Activated CD8-positive, alpha-beta memory T cell treated with anti-CD3 and anti-CD28 coated beads for 24 hours (primary cell): ENCODE measurements at places on chromosomes 3 and 15.
A peak's percentile ranks its signal among the peaks of the same experiment; 100 is the strongest.

- DNase-seq: no peak
Measured at GRCh38 chr3:108054935-108055334, 35.9 kb downstream of the CD47 start.

- no peak for DNase-seq
Measured at GRCh38 chr15:76162784-76163456, 103.1 kb downstream of the TMEM266 start.

- DNase-seq: no peak
Measured at GRCh38 chr3:12444582-12445471, 39.5 kb upstream of the TSEN2 start.

DNA sequence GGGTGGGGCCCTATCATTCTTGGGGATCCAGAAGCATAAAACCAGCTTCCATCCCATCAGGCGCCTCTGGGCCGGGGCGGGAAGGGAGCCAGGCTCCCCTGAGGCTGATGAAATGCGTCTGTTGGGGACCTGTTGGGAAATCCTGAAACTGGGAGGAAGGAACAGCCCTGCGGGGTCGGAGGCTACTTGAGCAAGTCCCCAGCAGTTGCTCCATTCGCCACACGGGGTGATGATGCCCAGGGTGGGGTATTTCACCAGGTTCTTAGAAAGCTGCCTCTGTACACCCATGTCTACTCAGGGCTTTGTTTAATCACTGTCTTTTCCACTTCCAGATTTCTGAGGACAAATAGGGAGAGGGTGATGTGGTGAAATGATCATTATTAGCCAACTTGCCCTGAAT is 25.4 kb upstream of the TSEN2 start:
- DNase-seq: no peak

GRCh38 chr15:69763831-69764230 is 311.2 kb downstream of the RPLP1 start:
- DNase-seq: no peak

DNA sequence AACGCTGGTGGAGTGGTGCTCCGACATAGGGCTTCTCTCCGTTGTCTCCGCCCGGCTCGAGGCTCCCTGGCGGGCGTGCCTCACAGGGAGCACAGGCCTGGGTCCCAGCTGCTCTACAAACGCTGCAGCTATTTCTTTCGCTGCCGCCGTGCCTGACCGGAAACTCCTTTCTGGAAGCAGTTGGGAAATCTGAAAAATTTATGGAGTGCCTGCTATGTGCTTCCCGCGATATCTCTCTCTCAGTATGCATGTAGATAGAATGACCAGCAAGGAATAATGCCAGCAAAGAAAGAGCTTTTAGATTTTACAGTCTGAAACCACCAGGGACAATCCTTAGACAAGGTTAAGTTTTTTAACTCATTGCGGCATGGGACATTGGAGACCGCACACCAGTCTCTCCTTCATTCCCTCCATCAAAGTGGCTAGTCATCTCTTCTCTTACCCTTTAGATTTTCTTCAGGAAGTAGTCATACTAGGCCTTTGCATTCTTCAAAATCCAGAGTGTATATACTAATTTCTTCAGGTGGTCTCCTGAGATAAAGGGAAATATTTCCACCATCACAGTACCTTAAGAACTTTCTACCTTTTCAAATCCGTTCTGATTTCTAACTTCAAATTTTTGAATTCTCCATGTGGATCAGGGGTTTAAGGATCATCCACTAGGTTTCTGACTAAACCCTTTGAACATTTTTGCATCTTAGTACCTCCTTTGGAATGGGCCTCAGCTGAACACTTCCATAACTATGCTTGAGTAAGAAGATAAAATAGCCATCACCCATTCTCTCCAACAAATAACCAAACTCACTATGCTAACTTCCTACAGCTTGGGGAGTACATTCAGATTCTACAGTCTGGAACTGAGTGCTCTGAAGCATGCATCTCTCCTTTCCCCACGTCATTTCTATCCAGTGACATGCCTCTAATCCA is 1.1 kb upstream of the NPHP3 start:
- no peak for DNase-seq

DNA sequence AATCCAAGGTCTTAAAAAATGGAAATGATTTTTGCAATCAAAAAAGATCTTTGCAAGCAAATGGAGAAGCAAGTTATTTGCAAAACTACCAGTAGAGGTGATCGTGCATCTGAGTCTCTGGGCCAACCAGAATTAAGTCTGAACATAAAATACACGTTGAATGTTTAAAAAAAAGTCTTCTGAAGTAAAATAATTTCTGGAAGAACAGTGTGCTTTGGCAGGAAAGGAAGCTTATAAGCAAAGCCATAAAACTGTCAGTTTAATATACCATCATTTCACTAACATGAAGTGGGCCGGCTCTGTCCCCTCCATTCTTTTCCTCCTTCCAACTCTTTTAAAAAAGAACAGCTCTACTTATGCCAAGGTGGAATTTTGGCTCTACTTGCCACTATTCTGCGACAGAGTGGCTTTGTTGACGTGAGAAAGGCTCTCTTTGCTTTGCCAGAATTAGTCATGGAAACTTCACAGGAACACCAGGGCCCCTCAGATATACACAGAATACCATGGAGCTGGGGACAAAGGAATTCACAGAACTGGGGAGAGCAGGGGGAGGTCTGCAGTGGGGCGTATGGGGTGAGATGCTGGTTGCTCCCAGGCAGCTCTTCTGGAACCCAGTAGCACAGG is 29.8 kb downstream of the FSTL1 start:
- DNase-seq: no peak

DNA sequence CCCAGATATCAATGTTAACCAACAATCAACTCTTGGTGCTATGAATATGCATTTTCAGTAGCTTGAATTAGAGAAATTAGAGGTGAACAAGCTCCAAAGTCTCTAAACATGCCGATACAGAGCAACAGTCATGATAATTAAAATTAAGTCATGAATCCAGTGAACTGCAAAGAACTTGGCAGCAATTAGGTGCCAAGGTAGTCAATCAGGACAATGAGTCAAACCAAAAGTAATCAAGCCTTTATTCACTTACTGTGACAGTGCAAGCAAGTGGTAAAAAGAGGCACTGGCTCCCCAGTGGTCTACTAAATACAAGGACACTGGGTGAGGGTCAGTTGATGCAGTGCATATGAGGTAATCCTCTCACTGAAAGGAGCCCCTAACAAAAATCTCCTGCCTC is 1.8 kb downstream of the ZNF770 start:
- DNase-seq: no peak

- DNase-seq: no peak
Measured at GRCh38 chr3:38458796-38459498, 5.3 kb downstream of the ACVR2B start.

DNA sequence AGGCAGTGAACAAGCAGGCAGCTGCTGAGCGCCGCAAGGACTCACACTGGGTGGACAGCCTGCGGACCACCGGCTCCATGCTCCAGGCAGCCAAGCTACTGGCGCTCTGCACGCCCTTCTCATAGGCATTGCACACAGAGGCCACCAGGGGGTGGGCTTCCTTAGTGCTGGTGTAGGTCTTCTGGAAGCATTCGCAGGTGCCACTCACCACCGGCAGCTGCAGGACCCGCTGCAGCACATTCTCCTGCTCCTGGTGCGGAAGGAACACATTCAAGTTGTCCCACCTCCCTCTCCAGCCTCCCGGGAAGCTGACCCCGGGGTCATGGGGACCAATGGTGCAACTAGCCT is 6.0 kb downstream of the PLIN1 start:
- DNase-seq: no peak

DNA sequence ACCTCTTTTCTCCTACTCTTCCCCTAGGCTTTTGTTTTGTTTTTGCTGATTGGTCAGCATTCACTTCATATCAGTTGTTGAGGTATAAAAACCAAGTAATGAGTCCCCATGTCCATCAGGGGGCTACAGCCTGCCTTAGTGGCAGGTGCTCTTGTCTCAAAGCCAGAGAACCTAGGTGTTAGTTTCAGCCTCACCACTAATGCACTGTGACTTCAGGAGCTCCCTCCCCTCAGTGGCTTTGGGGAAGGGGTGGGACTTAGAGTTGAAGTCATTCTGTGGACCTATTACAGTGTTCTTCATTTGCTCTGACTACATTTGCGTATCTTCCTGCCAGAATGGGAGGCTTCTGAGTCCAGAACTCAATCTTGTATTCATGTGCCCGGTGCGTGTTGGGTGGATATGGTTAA is 41.6 kb downstream of the NR2C2 start:
- no peak for DNase-seq

DNA sequence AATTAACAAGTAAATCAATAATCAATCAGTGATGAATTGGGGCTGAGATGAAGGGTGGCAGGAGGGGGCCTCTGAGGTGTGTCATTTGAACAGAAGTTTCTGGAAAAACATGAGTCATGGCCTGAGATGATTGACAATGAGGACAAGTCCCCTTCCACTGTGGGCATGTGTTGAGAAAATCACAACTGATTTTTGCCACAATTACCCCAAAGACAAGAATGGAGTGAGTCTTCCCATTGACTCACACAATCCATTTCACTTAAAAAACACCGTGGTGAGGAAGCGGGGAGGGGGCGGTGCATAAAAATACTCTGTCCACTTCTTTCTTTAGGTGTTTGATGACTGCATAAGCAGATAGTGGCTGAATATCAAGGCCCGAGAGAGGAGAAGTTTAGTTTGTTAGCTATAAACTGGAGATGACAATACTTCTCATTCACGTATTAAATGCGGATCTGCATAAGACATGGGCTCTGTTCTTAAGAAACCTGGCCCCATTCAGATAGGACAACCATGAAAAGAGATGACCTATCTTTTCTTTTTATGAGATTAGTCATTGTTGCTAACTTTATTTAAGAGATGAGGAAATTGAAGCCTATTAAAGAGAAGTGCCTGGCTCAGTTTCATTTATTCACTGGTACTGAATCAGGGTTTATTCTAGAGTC is 34.7 kb downstream of the SHC4 start:
- DNase-seq: no peak

DNA sequence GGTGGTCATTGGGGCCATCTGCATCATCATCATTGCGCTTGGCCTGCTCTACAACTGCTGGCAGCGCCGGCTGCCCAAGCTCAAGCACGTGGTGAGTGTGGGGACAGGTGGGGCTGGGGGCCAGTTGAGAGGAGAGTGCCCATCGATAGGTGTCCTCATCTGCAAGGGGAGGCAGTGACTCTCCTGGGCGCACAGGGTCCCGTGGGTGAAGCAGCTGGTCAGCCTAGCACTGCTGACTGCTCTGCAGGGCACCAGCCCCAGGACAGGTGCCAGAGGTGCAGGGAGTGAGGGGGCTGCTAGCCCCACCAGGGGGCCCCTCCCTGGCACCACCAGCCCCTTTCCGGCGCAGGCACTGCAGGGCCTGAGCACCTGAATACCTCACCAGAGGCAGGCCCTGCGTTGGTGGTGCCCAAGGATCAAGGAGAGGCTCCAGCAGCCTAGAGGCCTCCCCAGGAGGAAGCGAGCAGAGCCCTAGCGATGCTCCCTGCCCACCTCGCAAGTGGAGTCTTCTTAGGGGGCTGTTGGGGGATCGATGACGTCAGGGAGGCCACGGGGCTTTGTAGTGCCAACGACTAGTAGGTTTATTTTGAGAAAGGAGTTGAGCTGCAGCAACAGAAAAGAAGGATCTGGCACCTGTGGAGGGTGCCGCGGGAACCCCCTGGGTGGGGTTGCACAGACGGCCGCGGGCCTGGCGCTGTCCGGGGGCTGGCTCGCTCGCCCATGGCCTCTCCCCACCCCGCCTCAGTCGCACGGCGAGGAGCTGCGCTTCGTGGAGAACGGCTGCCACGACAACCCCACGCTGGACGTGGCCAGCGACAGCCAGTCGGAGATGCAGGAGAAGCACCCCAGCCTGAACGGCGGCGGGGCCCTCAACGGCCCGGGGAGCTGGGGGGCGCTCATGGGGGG is 976 bp upstream of the ABTB1 start:
- peak; percentile 82 for DNase-seq

- no peak for DNase-seq
Measured at GRCh38 chr15:38894243-38894948, 329.8 kb upstream of the RASGRP1 start.

DNA sequence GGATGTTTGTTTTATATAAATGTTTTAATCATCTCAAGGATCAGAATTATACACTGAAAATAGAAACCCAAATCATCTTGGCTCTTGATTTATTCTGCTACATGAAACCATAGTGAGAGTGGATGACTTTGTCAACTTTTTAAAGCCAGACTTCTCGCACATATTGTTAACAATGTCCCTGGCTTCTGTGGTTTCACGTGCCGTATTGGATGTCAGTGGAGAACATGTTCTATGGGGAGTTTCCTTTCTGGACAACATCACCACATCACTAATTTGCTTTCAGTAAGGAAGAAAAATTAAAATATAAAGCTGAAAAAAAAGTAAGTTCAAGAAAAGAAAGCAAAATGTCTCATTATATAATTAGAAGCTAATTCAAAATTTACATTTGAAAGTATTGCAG is 297.1 kb upstream of the MME start:
- no peak for DNase-seq

- DNase-seq: no peak
Measured at GRCh38 chr3:187183210-187183862, 13.9 kb upstream of the RTP1 start.

- DNase-seq: no peak
Measured at GRCh38 chr3:13583251-13584180, 34.6 kb downstream of the FBLN2 start.

- no peak for DNase-seq
Measured at GRCh38 chr3:48855681-48856447, 8.2 kb upstream of the PRKAR2A start.

DNA sequence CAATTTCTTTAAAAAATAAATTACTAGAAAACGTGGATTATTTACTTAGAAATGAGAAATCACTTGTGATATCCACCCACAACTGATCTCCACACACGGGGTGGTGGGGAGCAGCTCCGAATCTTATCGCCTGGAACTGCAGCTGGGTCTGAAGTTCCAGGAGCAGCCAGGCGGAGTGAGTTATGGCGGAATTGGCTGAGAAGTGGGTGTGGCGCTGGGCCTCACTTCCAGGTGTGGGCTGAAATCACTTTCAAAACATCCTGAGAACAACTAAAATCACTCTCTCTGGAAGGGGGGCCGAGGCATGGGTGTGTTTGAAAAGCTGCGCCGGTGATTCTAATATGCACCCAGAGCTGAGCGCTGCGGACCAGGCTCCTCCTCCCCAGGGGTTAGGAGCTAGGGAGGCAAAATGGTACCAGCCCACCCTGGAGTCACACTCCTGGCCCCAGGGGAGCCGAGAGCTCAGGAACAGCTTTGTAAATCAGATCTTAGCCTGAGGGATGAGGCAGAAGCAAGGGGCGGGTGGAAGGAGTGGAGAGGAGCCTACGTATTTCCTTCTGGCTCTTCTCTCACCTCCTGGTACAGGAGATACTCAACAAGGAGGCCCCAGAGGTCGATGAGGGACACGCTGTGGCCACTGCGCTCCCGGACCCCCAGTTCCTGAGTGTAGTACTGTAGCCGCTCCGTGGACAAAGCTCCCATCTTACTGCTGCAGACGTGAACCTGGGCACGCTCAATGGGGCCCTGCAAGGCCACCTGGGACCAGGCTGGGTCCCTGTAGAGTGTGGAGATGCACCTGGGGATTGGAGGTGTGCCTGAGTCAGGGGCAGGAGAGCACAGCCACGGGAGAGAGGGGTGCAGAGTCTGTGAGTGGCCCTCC is 9.6 kb downstream of the PLA2G4F start:
- DNase-seq: no peak

GRCh38 chr3:125013095-125013494 is 42.7 kb downstream of the HEG1 start:
- no peak for DNase-seq

GRCh38 chr15:51023499-51023898 is 71.2 kb downstream of the TNFAIP8L3 start:
- DNase-seq: no peak

- DNase-seq: no peak
Measured at GRCh38 chr3:51975852-51976549, 1.1 kb downstream of the ABHD14A start.

- no peak for DNase-seq
Measured at GRCh38 chr3:157533298-157534070, 30.3 kb upstream of the VEPH1 start.
